ENCODE measurements at places on chromosomes 7 and 10. TPM values are rescaled to one million over a fixed set of nuclear protein-coding genes. Genes with fewer than 3 reads are reported as not detected.

DNA sequence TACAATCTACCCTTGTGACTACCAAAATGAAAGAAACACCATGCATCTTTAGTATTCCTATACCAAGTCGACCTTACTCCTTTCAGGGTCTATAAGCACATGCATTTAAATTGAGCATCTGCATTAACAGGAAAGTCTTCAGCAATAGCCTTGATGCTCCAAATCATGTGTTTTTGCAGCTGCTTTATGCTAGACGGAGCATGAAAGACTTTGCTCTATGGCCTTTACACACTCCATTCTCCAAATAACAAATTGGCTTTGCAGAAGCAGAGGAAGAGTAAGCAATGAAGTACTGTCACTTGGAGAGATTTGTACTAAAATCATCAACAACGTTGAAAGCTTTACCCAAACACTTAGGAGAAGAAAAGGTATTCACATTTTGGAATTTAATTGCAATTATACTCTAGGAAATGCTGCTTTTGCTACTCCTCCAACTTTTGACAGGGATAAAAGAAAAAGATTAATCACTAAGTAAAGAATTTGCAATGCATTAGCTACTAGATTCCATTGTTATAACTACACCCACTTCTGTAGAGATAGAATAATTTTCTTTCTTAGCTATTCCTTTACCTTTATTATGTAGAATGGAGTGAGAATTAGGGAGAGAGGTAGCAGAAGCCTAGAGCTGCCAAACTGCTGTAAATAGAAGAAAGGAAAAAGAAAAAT lies 131.8 kb downstream of the SEMA3E start:
- no peak for DNase-seq

DNA sequence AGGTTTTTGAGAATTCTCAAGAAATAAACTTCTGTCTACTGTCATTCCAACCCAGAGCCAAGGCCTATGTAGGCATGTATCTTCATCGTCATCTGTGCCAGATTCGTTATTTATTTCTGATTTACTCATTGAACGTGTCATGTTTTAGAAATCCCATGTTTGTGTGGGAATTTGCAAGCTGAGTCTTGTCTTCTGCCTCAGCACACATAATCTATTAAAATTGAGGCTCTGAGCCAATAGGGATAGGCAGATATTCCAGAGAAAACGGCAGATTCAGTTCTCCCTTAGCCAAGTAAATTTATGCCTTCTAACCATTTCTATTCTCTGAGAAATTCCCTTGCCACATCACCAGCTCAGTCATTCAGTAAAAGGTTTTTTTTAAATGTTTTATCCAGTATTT lies 444.6 kb downstream of the REEP3 start:
- no peak for DNase-seq

MXI1 gene
- total RNA-seq, result 14.4 TPM

- no peak for DNase-seq
Measured at GRCh38 chr10:62811159-62811875, 4.8 kb downstream of the EGR2 start.

DNA sequence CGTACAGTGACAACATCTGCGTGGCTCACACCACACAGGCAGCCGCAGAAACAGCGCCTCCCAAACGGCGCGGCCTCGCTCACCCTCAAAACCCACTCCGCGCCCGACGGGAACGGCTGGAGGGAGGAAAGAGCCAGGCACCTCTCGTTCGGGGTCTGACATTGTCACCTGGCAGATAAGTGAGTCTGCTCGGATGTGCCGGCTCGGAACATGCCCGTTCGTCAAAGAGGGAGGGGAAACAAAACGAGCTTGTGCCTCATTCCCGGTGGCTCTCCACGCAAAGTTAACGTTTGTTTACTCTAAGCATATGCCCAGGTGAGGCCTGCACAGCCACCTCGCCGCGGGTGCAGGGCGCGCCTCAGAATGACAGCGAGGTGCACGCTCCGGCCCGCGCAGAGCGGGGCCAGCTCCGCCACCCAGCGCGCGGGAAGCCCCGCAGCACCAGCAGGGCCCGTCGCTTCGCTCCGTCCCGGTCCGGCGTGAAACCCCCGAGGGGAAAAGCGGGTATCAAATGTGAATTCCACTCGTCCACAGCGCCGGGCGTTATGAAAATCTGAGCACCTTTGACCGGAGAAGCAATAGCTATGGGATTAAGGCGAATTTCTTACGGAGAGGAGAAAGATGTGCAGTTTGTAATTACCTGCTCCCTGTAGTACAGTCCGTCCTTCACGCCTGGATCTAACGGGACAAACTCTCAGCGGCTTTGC lies 13.1 kb downstream of the CNPY1 start:
- no peak for DNase-seq

GRCh38 chr10:31148951-31149350 lies 117.3 kb upstream of the ZNF438 start:
- DNase-seq, result peak; percentile 23

- DNase-seq, result no peak
Measured at GRCh38 chr7:127979728-127980126, 51.5 kb downstream of the LRRC4 start.

DNA sequence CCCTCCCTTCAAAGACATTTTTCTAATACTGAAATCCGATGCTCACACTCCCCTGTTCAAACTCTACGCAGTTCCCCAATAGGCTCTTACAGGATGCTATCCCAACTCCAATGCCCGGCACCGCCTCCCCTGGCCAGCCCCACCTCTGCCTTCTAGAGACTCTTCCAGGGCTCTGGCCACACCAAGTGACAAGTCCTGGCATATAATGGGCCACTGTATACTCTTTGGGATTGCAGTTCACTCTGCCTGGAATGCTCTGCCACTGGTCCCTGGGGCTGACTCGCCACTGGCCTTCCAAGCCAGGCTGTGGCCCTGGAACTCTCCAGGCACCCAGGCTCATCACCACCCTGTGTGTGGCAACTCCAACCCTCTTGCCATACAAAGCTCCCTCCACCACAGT lies 3.1 kb upstream of the BRI3 start:
- peak; percentile 24 for DNase-seq

TMEM178B gene
- 1.6 TPM for total RNA-seq

DNA sequence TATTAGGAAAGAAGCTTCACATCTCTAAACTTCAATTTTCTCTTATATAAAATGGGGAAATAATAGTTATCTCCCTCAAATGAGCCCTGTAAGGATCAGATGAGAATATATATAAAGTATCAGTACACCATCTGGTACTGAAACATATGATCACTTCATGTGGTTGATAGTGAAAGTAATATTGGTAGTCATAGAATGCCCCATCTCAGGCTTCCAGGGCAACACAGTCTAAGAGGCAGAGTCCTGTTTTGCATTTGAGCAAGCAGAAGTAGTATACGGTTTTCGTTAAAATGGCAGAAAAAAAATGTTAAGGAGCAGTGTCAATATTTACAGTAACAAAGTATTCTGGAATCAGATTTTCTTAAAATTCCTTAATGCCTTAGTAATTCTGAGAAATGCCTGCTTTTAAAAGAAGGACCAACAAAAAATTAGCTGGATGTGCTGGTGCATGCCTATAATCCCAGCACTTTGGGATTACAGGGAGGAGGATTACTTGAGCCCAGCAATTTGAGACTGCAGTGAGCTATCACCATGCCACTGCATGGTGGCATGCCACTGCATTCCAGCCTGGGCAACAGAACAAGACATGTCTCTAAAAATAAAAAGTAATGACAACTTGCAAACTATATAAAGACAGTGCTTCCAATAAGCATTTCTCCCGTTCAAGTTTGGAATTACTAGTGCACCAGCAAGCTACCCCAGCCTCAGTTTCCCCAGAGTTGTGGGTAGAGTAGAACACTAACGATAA lies 19.8 kb downstream of the KBTBD2 start:
- no peak for DNase-seq

All from M059J (cell line).